H1 (cell line): ENCODE measurements at places on chromosomes 7 and 10. TPM values are rescaled to one million over a fixed set of nuclear protein-coding genes. Genes with fewer than 3 reads are reported as not detected.

FASTK gene
- 84.0 and 116 TPM in 2 replicates for polyA plus RNA-seq

PSD gene
- polyA plus RNA-seq: 5.4 and 8.0 TPM in 2 replicates

ITIH5 gene
- polyA plus RNA-seq: 5.8 and 6.5 TPM in 2 replicates

ZKSCAN1 gene
- polyA plus RNA-seq: 8.2 and 9.3 TPM in 2 replicates

CRYGN gene
- polyA plus RNA-seq: 0.98 and 1.3 TPM in 2 replicates

PLA2G12B gene
- not detected in 2 replicates for polyA plus RNA-seq

TMEM229A gene
- 0.31 and 0.33 TPM in 2 replicates for polyA plus RNA-seq

PRR15 gene
- 4.9 and 8.4 TPM in 2 replicates for polyA plus RNA-seq

AKR1C8 gene
- polyA plus RNA-seq: not detected in 2 replicates

MRM2 gene
- polyA plus RNA-seq: 17.2 and 19.0 TPM in 2 replicates

CYP3A5 gene
- polyA plus RNA-seq: 0.06 TPM in 1 of 2 replicates, not detected in the other

LAMB1 gene
- 31.9 and 61.6 TPM in 2 replicates for polyA plus RNA-seq

SP8 gene
- polyA plus RNA-seq: 11.3 and 13.5 TPM in 2 replicates
